ENCODE measurements at places on chromosomes 2 and 18.

DNA sequence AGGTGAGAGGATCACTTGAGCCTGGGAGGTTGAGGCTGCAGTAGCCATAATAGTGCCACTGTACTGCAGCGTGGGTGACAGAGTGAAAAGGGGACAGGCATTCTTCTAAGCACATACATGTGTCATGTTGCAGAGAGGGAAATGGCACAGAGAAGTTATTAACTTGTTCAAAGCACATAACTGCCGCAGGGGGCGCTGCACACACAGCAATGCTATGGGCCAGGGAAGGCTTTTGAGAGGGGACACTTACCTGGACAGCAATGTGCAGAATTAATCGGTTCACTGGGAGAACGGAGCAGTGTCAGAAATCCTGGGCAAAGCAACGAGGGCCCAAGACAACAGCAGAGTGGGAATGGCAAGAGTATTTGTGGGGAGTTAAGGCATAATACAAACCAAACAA is 2.4 kb downstream of the SCYGR8 start:
- no peak for DNase-seq

DNA sequence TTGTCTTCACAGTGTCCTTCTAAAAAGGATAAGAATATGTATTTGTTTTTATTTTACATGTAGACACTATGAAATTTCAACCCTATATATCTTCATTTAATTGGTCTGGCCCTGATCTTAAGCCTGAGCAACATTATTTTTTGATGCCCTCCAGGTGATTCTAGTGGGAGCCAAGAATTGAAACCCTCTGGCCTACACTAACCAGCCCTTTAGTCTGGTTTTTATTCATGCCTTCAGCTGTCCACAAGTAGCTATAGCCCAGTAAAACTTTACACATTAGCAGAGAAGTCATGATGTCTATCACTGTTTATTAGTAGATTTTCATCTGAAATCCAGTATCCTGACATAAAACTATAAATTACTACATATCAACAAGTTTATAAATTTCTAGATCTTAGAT is 52.7 kb upstream of the UBXN4 start:
- DNase-seq: no peak

- DNase-seq: no peak
Observed at GRCh38 chr2:174477759-174478158, 9.1 kb downstream of the GPR155 start.

GRCh38 chr2:112714836-112715631 is 5.8 kb upstream of the NT5DC4 start:
- no peak for DNase-seq

DNA sequence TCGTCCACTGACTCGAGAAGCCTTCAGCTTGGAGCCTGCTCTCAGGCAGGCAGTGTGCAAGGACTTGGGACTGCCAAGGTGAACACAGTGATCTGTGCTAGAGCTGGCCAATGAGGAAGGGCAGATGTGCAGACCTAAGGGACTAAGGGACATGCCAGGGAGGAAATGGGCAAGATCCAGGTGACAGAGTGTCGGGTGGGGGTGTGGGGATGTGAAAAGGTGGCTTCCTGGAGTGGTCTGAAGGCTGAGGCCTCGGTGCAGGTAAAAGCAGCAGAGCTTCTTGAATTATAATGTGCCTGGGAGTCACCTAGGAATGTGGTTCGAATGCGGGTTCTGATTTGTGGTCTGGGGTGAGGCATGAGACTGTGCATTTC is 42.0 kb downstream of the STEAP3 start:
- DNase-seq: no peak

GRCh38 chr2:190742431-190742830 is 93.5 kb downstream of the NAB1 start:
- no peak for DNase-seq

GRCh38 chr2:62550461-62550860 is 44.5 kb upstream of the TMEM17 start:
- DNase-seq: no peak

DNA sequence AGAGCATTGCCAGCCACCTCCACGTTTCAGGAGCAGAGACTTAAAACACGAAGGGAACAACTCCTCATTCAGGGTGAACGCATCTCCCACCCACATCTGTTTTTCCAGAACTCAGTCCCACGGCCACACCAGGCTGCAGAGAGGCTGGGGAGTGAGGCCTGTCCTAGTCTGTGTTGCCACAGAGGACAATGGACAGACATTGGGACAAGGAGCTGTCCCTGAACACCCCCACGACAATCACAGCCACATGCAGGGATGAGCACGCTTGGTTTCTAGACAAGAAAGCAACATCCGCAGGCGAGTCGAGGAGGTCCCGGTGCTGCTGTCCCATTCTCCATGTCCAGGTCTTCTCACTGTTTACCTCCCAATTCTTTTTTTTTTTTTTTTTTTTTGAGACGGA is 167.4 kb downstream of the EIPR1 start:
- DNase-seq: no peak

DNA sequence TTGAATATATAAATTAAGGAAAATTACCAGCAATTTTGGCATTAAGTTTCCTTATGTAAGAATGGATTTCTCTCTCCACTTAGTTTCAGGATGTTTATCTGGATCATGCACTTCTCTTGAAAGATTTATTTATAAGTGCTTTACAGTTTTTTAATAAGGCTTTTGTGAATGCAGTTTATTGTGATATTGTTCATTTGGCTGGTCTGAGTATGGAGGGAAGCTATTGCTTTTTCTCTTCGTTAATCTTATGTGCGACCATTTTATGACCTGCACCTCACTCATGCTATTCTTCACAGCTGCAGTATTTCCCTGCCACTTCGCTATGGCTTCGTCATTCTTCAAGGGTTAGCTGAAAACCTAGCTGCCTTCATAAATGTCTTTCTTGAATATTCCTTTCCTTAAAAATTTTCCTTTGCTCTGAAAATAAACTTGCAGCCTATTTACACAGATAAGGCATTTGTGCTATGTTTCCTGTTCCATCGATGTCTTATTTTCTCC is 233.4 kb downstream of the SOCS6 start:
- no peak for DNase-seq
